NCI-H1417 (cell line): ENCODE measurements at places on chromosomes 7 and 10.

DNA sequence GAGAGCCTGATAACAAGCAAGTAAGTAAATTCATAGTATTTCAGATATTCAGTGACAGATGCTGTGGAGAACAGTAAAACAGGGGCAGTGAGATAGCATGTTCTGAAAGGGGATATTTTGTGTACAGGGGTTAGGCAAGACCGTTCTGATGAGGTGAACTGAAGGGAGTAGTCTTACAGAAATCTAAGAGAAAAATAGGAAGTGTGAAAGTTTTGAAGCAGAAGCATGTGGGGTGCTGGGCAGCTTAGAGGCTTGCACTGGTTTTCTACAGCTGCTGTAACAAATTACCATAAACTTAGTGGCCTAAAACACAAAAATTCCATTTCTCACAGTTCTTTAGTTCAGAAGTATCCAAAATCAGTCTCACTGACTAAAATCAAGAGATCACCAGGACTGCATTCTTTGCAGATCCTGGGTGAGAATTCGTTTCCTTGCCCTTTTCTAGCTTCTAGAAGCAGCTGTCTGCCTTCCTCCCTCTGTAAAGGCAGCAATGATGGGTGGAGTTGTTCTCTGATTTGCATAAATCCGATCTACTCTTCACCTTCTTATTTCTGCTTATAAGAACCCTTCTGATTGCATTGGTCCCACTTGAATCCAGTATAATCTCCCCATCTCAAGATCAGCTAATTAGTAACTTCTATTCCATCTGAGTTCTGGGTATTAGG, 7.5 kb upstream of the KLF14 start:
- DNase-seq: no peak

GRCh38 chr10:21010615-21011014, 113.5 kb upstream of the NEBL start:
- no peak for DNase-seq

DNA sequence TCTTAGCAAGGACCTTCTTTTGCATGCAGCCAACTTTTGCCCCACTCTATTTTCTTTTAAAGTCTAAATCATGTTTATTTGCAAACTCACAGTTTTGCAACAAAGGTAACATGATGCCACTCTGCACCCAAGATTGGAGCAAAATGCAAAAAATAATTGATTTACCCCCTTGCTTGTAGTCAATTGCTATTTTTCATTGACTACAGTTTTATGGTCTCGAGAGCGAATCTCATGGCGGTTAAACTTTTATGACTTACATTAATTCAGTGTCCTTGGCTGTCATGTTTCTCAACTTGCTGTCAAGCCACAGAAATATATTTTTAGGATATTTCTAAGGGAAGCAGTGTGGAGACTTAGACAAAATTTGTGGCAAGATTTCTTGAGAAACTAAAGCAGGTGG, 110.0 kb upstream of the JCAD start:
- DNase-seq: no peak

DNA sequence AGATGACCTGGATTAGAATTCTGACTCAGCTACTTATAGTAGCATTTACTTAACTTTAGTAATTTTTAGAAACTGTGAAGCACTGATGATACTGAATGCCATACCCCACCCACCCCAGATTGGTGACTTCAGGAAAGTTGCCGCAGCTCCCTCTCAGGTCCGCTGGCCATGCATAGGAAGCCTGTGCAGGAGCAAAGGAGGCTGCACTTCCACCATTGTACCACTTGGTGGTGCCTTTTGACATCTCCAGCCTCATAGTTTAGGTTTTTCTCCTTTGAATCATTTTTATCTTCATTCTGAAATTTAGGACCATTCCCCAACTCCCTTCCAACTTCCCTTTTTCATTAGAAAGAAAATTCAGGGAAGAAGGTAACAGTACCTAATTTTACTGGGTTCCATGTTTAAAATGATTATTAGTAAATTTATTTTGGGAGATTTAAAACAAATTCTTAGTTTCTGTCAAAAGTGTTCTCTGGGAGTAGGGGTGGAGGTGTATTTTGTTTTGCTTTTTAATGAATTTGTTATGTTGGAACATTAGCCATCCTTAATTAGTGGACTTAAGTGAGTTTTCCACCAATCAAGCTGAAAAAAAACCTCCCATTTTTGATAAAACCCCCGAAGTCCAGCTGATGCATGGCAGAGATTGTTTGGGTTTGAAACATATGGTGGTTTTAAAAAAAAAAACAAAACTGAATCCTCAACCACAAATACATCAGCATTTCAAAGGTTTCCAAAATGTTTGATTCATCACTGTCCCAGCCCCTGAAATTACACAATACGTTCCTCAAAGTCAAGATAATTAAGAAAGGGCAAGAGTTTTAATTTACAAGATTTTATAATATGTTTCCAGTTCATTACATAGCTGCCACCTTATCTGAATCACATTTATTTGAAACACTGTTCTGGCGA, 109.6 kb downstream of the WNT2 start:
- peak; percentile 26 for DNase-seq

DNA sequence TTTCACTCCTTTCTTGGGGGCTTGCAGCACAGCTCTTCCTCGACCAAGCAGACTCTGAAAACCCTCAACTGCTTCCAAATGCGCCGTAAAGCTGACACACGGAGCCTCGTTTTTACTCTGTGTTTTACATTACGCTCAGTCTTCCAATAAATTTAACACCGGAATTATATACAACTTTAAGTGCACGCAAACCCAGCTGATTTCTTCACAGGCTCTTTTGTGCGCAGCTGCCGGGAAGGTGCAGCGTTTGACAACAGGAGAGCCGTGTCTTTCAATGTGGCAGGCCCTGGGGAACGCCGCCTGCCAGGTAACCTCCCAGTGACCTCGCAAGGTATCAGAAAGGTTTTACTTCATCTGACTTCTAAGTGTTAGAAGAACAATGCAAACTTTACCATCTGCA, 35.0 kb downstream of the GFRA1 start:
- no peak for DNase-seq

GRCh38 chr10:131881104-131881880, 19.5 kb upstream of the PPP2R2D start:
- no peak for DNase-seq

GRCh38 chr7:143484119-143484518, 6.4 kb downstream of the TAS2R41 start:
- no peak for DNase-seq

- DNase-seq: no peak
These were observed 68.9 kb downstream of the TES start for GRCh38 chr7:116279217-116279616.

DNA sequence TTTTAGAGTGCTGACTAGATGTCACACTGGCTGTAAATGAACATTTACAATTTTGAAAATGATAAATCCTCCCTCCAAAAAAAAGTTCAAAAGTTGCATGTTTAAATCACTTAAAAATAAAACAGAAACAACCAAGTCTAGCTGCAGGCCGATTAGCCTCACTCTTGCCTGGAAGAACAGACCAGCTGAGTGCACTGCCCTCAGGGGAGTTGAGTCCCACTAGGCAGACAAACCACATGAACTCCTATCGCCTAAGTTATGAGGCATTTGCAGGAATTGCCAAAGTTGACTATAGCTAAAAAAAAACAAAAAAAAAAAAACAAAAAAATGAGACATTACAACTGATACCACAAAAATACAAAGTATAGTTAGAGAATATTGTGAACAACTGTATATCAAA, 510.0 kb downstream of the ANKRD7 start:
- DNase-seq: no peak

GRCh38 chr10:97764519-97764931, 7.3 kb downstream of the SFRP5 start:
- DNase-seq: no peak

- peak; percentile 85 for DNase-seq
These were observed 157.0 kb upstream of the CACNA2D1 start for GRCh38 chr7:82600531-82600930.

DNA sequence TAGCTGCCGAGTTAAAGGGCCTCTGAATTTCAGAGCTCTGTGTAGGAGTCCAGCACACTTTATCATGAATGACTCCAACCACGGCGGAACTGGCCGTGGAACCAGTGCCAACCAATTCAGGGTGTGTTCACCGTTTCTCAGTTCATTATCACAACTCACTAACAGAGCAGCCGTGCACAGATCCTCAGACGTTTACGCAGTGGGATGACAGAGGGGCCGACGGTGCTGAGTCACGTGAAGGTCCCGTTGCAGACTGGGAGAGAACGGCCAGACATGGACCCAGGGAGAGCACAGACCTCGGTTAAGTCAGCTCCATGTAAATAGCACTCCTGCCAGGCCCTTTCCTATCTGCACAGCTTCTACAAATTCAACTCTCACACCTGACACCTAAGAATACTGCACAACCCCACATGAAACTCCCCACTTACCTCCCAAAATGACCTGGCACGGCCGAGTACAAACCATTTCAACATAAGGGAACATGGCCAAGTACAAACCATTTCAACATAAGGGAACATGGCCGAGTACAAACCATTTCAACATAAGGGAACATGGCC, 95.5 kb downstream of the DIP2C start:
- DNase-seq: no peak

- DNase-seq: no peak
These were observed 28.3 kb upstream of the OLAH start for GRCh38 chr10:15015451-15015850.

- no peak for DNase-seq
These were observed 571 bp upstream of the PRKAR2B start for GRCh38 chr7:107043921-107044346.

- no peak for DNase-seq
These were observed 104.6 kb downstream of the KAT6B start for GRCh38 chr10:74930965-74931364.

DNA sequence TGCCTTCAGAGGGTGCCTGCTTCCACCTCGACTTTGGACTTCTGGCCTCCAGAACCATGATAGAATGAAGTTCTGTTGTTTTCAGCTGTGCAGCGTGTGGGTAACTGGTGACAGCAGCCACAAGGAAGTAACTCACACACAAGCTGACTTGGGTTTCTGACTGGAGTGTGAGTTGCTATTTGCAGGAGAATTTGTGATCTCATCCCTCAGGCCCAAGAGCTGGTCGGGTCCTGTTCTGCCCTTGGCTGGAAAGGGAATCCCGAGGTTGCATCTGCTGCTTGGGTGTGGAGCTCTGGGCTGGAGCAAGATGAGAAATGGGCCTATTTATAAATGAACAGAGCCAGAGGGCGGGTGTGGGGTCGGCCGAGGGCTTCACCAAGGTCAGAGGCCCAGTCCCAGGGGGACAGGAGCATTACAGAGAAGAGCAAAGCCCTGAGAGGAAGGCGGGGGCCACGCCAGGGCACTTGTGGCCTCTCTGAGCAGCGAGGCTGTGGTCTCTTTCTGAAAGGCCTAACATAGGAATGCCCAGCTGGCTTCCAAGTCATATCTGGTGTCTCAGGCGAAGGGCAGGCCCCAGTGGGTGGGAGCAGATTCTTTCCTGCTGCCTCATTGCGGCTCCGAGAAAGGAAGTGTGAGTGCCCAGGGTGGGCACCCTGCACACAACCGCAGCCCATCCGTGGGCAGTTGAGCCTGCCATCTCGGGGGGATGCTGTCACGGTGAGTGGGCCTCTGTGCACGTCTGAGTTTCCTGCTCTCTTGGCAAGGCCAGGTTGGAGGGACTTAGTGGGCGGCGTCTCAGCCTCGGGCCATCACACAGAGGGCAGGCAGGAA, 26.5 kb upstream of the C10orf71 start:
- DNase-seq: no peak

DNA sequence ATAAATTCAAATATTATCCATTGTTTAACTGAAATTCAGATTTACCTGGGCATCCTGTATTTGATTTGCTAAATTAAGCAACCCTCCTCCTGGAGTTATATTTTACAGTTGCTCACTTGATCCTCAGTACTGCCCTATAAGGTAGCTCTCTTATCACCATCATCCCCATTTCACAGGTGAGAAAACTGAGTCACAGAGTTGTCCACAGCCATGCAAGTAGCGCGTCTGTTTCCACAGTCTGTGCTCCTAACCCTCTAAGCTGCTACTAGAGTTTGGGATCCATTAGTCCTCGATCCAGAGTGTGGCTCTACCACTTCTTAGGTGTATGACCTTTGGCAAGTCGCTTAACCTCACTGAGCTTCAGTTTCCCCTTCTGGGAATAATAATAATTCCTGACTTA, 34.9 kb upstream of the KDM7A start:
- no peak for DNase-seq

DNA sequence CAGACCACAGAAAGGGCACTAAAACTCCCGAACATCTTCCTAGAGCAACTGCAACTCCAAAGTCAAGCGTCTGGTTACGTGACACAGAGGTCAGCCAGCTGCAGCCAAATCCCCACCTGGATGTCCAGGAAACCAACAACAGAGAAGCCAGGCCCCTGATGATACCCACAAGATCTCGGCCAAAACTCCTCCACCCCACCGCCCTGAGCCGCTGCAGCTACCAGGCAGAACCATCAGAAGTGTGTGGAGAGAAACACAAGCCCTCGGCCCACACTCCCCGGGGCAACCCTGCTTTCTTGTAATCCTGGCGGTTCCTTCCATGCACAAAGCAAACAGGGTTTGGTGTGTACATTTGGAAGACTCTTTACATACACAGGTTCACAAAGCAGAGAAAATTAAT, 8.7 kb downstream of the CHST15 start:
- no peak for DNase-seq

DNA sequence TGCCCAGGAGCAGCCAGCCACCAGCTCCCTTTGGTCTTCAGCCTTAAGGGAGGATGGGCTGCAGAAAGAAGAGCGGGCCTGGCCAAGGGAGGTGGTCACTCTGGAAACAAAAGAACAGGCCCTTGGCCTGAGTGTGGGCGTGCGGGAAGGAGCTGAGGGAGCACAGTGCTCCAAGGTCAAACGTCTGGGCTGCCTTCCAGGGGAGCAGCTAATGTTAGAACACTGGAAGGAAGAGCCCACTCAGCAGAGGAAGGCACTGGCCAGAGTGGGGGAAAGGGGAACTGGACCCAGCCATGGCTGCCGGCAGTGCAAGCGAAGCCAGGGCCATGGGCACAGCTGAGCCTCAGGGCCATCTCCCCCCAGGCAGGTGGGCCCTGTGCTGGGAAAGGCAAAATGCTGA, 42.7 kb downstream of the FAM53B start:
- no peak for DNase-seq

DNA sequence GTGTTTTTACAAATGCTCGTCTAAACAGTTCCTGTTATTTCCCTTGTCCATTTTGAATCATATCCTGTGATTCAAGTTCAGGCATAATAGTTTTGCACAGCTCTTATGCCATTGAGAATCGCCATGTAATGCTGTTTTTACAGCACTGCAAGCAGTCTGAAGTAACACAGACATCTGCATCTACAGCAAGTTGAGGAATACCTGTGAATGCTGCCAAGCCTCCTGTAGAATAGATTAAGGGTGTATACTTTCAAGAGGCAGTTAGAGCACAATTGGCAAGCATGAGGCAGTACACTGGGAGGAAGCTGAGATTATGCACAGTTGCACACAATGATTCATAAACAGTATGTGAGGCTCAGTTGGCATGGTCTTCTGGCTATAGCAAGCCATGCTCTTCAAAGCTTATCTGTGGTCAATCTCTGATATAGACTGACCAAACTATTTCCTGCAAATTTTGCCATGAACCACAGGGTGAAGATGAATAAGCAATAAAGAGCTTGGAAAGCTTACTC, 121.9 kb upstream of the AKR1E2 start:
- DNase-seq: no peak
